ENCODE measurements at places on chromosomes 1 and 21.

- no peak for DNase-seq
Observed at GRCh38 chr1:234067581-234068337, 163.3 kb downstream of the SLC35F3 start.

DNA sequence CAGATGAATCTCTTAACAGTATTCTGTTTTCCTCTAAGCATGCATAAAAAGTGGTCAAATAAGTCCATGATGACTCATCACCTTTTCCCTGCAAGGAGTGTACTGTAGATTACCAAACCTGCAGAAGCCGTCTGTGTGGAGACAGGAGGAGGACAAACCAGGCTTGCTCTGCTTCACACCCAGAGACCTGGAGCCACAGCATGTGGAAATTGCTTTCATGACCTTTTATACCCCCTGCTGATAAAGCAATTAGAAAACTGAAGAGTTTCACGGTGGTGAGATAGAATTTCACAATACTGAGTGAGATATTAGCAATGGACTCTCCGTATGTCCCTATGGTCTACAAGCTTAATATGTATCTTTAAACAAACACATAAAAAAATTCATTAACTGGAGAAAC lies 9.4 kb downstream of the CORT start:
- DNase-seq: no peak

GRCh38 chr1:107739201-107739600 lies 225.8 kb downstream of the VAV3 start:
- no peak for DNase-seq

GRCh38 chr21:17397703-17398102 lies 115.1 kb upstream of the CXADR start:
- DNase-seq: no peak

DNA sequence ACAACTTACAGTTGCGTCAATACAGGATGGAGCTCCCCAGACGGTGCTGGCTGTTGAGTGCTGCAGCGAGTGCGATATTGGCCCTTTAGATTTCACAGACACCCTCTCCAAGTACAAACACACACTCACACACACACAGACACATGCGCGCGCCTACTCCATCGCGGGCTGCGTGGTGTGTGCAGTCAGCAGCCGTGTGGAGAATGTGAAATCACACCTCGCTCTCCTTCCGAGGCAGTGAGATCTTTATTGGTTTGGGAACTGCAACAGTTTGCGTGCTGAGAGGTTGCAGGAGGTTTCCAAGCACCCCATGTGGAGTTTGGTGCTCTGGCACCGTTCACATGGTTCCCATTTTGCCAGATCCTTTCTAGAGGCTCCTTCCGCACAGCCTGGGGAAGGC lies 372.2 kb downstream of the RRAGC start:
- DNase-seq: no peak

DNA sequence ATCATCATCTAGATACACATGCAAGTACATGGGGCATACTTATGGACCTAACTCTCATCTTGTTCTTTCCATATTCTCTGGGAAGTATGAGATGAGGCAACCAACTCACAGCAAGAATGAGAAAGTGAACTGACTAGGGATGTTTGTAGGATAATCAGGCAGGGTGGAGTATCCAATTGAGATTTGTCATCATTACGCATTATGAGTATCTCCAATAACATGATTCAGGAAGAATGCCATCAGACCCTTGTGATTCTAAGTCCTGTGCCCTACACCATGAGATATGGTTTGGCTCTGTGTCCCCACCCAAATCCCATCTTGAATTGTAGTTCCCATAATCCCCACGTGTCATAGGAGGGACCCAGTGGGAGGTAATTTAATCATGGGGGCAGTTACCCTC lies 154.0 kb downstream of the SLC30A10 start:
- DNase-seq: no peak

- DNase-seq: no peak
Observed at GRCh38 chr21:33128538-33128937, 58.6 kb downstream of the OLIG1 start.

DNA sequence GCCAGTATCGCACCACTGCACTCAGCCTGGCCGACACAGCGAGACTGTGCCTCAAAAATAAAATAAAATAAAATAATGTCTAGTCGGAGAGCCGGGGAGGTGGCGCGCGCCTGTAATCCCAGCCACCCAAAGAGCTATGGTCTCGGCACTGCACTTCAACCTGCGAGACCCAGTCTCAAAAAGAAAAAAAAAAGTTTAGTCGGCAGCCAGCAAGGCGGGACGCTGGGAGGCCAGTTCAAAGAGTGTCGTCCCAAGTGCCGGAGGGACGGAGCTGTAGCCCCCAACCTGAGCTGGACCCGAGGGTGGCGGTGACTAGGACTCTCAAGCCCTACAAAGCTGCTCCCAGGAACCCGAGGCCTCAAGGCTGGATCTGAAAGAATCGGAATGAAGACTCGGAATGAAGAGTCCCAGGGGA lies 632 bp upstream of the FALEC start:
- no peak for DNase-seq

DNA sequence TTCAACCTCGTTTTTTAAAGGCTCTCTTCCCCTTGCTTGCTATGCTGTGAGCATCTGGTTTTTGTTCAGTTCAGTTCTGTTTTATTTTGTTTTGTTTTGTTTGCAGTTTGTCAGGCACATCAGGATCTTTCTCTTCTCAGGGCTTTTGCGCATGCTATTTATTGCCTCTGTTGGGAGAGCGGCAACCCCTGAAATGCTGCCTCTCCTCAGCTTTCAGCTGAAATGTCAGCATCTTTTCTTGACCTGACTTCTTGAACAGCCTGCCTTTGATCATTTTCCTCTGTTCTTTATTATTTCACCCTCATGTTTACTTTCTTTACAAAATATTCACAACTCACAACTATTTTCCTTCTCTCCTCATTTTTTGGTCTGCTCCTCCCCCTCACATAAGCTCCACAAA lies 50.4 kb upstream of the RC3H1 start:
- no peak for DNase-seq

DNA sequence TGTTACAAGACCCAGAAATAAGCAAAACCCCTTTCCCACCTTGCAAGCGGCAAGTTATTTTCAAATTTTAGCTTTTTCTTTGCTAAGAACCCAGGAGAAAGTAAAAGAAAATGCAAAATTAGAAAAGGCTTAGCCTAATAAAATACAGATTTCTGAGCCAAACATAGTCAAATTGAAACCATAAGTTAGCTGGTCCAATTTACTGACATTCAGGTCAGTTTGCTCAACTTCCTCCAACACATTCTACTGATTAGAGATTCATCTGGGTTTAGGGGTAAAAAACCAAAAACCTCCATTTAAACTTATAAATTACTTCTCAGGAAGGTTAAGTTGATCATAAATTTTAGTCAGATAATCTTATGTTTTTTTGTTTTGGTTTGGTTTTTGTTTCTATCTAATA lies 701.8 kb upstream of the CXADR start:
- no peak for DNase-seq

GRCh38 chr1:204150702-204151551 lies 917 bp downstream of the ETNK2 start:
- DNase-seq: no peak

- DNase-seq: no peak
Observed at GRCh38 chr1:59232216-59232615, 64.7 kb upstream of the FGGY start.

- DNase-seq: peak; percentile 24
Observed at GRCh38 chr1:3695326-3696217, 43.3 kb downstream of the TP73 start.

DNA sequence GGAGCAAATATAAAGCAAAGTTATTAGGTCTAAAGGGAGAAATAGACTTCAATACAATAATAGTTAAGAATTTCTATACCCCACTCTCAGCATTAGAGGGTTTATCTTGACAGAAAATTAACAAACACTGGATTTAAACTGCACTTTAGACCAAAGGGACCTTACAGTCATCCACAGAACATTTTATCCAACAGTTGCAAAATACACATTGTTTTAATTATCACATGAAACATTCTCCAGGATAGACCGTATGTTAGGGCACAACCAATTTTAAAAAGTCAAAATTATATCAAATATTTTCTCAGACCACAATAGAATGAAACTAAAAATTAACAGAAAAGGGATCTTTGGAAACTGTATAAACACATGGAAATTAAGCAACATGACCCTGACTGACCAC lies 384.5 kb upstream of the C1orf87 start:
- DNase-seq: no peak

GRCh38 chr1:68221980-68222373 lies 10.3 kb downstream of the WLS start:
- no peak for DNase-seq

GRCh38 chr21:30340714-30341573 lies 3.5 kb upstream of the KRTAP27-1 start:
- DNase-seq: no peak

GRCh38 chr1:222530852-222531251 lies 17.1 kb downstream of the HHIPL2 start:
- no peak for DNase-seq

GRCh38 chr1:43540653-43541071 lies 10.0 kb downstream of the PTPRF start:
- DNase-seq: no peak

- DNase-seq: no peak
Observed at GRCh38 chr21:36113647-36114428, 21.0 kb upstream of the CBR3 start.

- no peak for DNase-seq
Observed at GRCh38 chr1:12798911-12799310, 7.7 kb downstream of the PRAMEF1 start.

GRCh38 chr1:26220199-26220912 lies 13.6 kb upstream of the CEP85 start:
- no peak for DNase-seq

GRCh38 chr1:64703600-64703999 lies 41.3 kb upstream of the RAVER2 start:
- DNase-seq: no peak

GRCh38 chr1:208562151-208562960 lies 318.2 kb upstream of the PLXNA2 start:
- DNase-seq: no peak

DNA sequence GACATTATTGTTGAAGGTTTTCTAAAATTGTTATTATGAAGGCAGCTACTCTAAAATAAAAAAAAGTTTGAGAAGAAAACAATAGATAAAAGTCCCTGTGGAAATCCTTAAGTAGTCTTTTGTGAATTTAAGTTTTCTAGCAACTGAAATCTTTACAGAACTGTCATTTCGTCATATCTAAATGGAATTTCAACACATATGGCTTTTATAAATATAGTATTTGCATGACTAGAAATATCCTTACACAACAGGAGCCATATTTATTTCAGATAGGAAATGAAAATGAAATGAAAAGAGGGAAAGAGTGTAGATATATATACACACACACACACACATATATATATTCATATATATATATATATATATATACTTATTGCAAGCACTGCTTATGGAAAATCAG lies 204.7 kb upstream of the RGS18 start:
- no peak for DNase-seq

- DNase-seq: no peak
Observed at GRCh38 chr1:237503292-237503691, 387.4 kb downstream of the ZP4 start.

- no peak for DNase-seq
Observed at GRCh38 chr1:235131961-235132360, 3.3 kb upstream of the TOMM20 start.

GRCh38 chr1:216045400-216045799 lies 377.8 kb downstream of the USH2A start:
- no peak for DNase-seq

- no peak for DNase-seq
Observed at GRCh38 chr1:94554580-94554979, 13.0 kb upstream of the F3 start.

- DNase-seq: no peak
Observed at GRCh38 chr1:70234733-70235132, 13.6 kb downstream of the SRSF11 start.

DNA sequence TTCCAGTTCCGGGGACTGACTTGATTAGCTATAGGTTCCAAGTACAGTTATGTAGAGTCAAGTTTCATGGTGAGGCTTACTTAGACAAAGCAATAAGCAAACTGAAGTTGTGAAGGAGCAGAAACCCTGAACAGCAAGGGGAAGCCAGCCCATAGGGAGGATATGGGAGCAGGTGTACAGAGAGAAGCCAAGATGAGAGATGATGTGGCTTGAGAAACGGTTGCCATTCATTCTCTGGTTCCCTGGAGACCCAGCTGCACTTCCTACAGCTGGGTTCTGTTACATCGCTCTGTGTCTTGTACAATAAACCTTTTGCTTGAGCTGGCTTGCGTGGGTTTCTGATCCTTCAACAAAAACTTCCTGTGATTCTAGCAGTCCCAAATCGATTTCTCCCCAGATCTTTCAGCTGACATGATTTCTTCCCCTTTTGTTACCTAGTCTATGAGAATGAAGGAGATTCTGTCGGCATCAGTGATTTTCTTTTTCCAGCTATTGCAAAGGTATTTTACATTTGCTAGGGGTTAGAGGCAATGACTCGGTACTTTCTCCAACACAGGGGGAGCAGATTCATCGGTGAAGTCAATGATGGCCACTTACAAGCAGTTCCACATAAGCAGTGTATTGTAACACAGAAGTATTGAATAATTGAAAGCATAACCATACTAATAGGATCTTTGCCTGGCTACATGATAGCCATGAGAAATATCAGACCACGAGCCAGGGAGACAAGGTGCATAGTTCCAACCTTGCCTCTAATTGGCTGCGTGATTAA lies 67.3 kb downstream of the URB2 start:
- DNase-seq: no peak

GRCh38 chr1:248576260-248576980 lies 1.9 kb upstream of the OR2T34 start:
- DNase-seq: no peak

- DNase-seq: no peak
Observed at GRCh38 chr1:43284546-43285110, 753 bp downstream of the C1orf210 start.

- DNase-seq: no peak
Observed at GRCh38 chr1:54816130-54816529, 15.0 kb upstream of the TTC22 start.

GRCh38 chr1:15736038-15736891 lies at the start of gene SLC25A34:
TSS of gene SLC25A34 (plus strand) at chr1:15736258. CDS start at chr1:15736486, 228 bp downstream.
- no peak for DNase-seq

DNA sequence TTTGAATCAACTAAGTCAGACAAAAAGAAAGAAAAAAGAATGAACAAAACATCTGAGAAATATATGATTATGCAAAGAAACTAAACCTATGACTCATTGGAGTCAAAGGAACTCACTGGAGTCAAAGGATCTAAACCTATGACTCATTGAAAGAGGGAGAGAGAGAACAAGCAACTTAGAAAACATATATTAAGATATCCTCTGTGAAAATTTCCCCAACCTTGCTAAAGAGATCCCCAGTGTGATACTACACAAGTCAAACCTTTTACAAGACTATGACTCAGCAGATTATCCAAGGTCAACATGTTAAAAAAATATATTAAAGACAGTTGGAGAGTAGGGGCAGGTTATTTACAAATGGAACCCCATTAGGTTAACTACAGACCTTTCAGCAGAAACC lies 1538.3 kb downstream of the NCAM2 start:
- no peak for DNase-seq

GRCh38 chr1:209062081-209062620 lies 521.4 kb upstream of the CAMK1G start:
- no peak for DNase-seq

GRCh38 chr1:174800216-174800851 lies 199.4 kb upstream of the CACYBP start:
- DNase-seq: no peak

All from stimulated activated CD4-positive, alpha-beta T cell treated with anti-CD3 and anti-CD28 coated beads, Interleukin-15, amount 100 ng/mL, for 1 hour (primary cell).